ENCODE measurements at places on chromosomes 3 and 15. TPM values are rescaled to one million over a fixed set of nuclear protein-coding genes. Genes with fewer than 3 reads are reported as not detected.

EXD1 gene
- not detected for total RNA-seq

NR2F2 gene
- 31.8 TPM for total RNA-seq

MNS1 gene
- 0.28 TPM for total RNA-seq

CHRNA3 gene
- not detected for total RNA-seq

XCR1 gene
- total RNA-seq, result not detected

SLC35G2 gene
- total RNA-seq, result 5.3 TPM

NMD3 gene
- total RNA-seq, result 41.2 TPM

LRRC31 gene
- total RNA-seq, result not detected

LRTM1 gene
- not detected for total RNA-seq

OCA2 gene
- total RNA-seq, result 8.0 TPM

ZNF662 gene
- 12.6 TPM for total RNA-seq

GOLGA8G gene
- total RNA-seq, result not detected

NEIL1 gene
- 62.3 TPM for total RNA-seq

GATM gene
- 27.6 TPM for total RNA-seq

SLC27A2 gene
- total RNA-seq, result 2.2 TPM

CYP1A2 gene
- not detected for total RNA-seq

NPAP1 gene
- not detected for total RNA-seq

GABRR3 gene
- not detected for total RNA-seq

IMPG2 gene
- total RNA-seq, result 0.81 TPM

ACKR2 gene
- total RNA-seq, result 10.0 TPM

IQCF2 gene
- total RNA-seq, result not detected

IL12A gene
- not detected for total RNA-seq

STAC gene
- total RNA-seq, result 62.3 TPM

CASR gene
- total RNA-seq, result not detected

GXYLT2 gene
- total RNA-seq, result 35.1 TPM

RAB6B gene
- total RNA-seq, result 4.0 TPM

FEZF2 gene
- not detected for total RNA-seq

LSMEM2 gene
- not detected for total RNA-seq

FBXO40 gene
- total RNA-seq, result not detected

GP5 gene
- 0.14 TPM for total RNA-seq

BNC1 gene
- 1.2 TPM for total RNA-seq

RBPMS2 gene
- total RNA-seq, result not detected

GOLGA6L26 gene
- total RNA-seq, result not detected

GPR171 gene
- total RNA-seq, result 7.0 TPM

CNTN3 gene
- 9.7 TPM for total RNA-seq

C15orf62 gene
- 0.54 TPM for total RNA-seq

B3GALNT1 gene
- total RNA-seq, result 13.8 TPM

ANKRD34C gene
- total RNA-seq, result not detected

GABRB3 gene
- total RNA-seq, result 2.0 TPM

TLR9 gene
- total RNA-seq, result not detected

SLC4A7 gene
- 50.0 TPM for total RNA-seq

TIMP4 gene
- 73.9 TPM for total RNA-seq

CSNK1G1 gene
- 9.3 TPM for total RNA-seq

PAK6 gene
- 0.68 TPM for total RNA-seq

NEK11 gene
- total RNA-seq, result 10.3 TPM

LMLN gene
- 1.2 TPM for total RNA-seq

MKRN3 gene
- total RNA-seq, result 6.8 TPM

ALG1L2 gene
- not detected for total RNA-seq

ARHGAP31 gene
- 33.6 TPM for total RNA-seq

TICRR gene
- total RNA-seq, result not detected

SLC6A1 gene
- 4.6 TPM for total RNA-seq

PATL2 gene
- 1.3 TPM for total RNA-seq

APBA2 gene
- total RNA-seq, result 5.6 TPM

Data from thoracic aorta (tissue), 2 donors.